ENCODE measurements at places on chromosomes 6 and 20.
A peak's percentile ranks its signal among the peaks of the same experiment; 100 is the strongest.

- no peaks in the 10 kb centered on the region for H3K36me3 ChIP-seq
- H3K27me3 ChIP-seq, result no peaks in the 10 kb centered on the region
- peak overlapping the region; percentile 84 for H3K27ac ChIP-seq
- no peak overlapping the region for H3K4me3 ChIP-seq
Measured at GRCh38 chr6:52566201-52566600, 10.7 kb downstream of the TRAM2 start.

DNA sequence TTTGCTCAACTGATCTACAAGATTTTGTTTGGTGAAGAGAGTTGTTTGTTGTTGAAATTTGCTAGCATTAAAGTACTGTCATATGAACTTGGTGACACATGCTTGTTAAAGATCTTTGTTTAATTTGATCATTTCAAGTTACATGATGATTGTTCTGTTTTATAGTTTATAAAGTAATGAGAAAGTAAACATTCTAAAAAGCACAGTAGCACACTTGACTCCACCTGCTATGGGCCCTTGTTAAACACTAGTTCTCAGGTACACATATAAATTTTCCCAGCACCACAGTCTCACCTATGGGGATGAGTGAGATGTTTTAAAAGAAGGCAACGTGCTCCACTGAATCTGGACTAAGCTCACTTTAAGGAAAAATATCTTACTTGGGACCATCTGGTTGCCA lies 14.1 kb downstream of the MCHR2 start:
- no peaks in the 10 kb centered on the region for H3K27me3 ChIP-seq
- no peaks in the 10 kb centered on the region for H3K36me3 ChIP-seq
- no peak for DNase-seq
- H3K4me3 ChIP-seq, result no peak overlapping the region
- H3K27ac ChIP-seq, result no peak overlapping the region

GRCh38 chr6:102520966-102521365 lies 1127.5 kb downstream of the GRIK2 start:
- H3K36me3 ChIP-seq, result no peaks in the 10 kb centered on the region
- no peak overlapping the region for H3K4me3 ChIP-seq
- no peaks in the 10 kb centered on the region for H3K4me1 ChIP-seq
- H3K27ac ChIP-seq, result no peak overlapping the region
- no peak for DNase-seq
- H3K27me3 ChIP-seq, result no peaks in the 10 kb centered on the region

DNA sequence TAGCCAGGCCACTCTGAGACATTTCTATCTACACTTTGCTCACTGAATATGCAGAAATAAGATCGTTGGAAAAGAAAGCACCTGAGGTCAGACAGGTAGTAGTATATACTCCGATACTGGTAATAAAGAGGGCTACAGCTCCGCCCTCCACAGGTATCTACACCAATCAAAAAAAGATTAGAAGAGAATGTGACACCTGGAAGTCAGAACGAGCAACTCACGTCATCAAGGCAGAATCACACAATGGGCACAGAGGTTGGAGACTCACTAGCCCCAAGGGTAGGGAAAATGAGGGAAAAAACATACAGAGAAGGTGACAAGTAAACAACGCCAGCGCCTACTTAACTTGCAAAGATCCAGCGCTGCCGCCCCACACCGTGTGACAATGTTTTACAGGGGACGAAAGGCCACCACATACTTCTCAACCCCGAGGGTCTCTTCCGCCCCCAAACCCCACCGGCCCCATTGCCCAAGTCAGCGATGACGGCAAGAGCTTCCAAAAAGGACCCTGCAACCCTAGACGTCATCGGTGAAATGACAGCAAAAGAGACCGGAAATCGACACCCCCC lies 653 bp downstream of the LMBRD1 start:
- H3K27ac ChIP-seq, result peak overlapping the region; percentile 97
- H3K4me3 ChIP-seq, result peak overlapping the region; percentile 82
- no peaks in the 10 kb centered on the region for H3K27me3 ChIP-seq
- DNase-seq, result no peak

DNA sequence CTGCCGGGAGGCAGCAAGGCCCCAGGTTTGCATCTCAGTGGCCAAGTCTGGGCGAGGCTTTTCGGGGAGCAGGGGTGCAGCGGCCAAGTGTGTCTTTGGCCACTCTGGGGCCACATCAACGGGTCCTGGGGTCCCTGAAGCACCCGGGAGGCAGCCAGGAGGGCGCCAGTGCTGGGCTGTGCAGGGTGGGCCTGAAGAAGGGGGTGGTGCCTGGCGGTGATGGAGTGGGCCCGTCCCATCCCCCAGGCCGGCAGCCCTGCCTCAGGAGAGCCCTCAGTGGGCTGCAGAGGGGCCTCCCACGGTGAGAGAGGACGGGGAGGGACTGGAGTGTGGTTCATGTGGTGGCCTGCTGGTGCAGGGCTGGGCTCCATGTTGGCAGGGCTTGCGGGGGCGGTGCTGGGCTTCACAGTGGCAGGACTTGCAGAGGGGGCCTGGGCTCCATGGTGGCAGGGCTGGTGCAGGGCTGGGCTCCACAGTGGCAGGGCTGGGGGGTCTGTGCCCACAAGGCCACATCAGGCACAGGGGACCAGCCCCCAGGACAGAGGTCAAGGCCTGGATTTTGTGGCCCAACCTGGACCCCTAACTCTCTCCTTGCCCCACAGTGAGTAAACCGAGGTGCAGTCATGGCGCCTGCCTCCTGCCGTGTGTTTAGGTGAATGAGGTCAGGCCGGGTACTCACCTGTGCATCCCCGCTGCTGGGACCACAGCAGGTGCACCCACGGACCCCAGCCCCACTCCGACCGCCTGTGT lies 10.5 kb upstream of the BHLHE23 start:
- DNase-seq, result no peak
- no peaks in the 10 kb centered on the region for H3K36me3 ChIP-seq
- H3K4me3 ChIP-seq, result no peak overlapping the region
- no peaks in the 10 kb centered on the region for H3K4me1 ChIP-seq
- H3K27ac ChIP-seq, result no peak overlapping the region

DNA sequence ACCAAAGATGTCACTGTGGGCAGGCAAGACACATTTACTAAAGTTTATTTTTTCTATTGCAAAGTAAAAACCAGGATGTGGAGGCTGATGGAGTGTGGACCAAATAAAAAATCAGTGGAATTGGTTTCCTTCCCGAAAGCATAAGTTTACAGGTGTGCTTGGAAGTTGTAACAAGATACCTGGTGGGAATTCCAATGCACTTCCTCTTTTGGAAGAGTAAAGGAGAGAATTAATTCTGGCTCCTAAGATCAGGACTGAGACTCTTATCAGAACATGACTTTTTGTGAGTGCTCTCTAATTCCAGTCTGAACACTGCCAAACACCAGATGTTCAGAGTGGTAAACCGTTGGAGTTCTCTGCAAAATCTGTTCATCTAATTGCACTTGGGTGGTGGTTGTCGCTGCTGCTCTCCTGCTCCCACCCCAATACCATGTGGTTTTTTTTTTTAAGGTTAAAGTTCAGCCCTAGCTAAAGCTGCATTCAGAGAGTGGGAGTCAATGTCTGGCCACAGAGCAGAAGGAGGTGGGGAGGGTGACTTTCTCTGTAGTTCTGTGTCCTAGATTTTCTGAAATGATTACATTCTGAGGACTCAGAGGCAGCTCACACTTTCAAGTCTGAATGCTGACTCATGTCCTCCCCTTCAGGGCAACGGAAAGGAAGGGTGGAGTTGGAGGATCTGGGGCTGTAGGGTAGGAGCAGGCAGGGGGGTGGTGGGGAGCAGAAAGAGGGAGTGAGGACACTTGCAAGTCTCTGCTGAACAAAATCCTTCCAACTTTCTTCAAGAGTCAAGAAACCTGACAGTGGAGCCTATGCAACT lies 275.8 kb upstream of the PRDM1 start:
- DNase-seq, result peak; percentile 12
- no peaks in the 10 kb centered on the region for H3K27me3 ChIP-seq
- peaks cover 3% of the 10 kb centered on the region for H3K4me1 ChIP-seq
- no peak overlapping the region for H3K4me3 ChIP-seq
- no peak overlapping the region for H3K27ac ChIP-seq

GRCh38 chr20:826695-827323 lies 6.7 kb upstream of the FAM110A start:
- H3K27me3 ChIP-seq, result no peaks in the 10 kb centered on the region
- no peaks in the 10 kb centered on the region for H3K36me3 ChIP-seq
- no peak overlapping the region for H3K27ac ChIP-seq
- H3K4me1 ChIP-seq, result no peaks in the 10 kb centered on the region

DNA sequence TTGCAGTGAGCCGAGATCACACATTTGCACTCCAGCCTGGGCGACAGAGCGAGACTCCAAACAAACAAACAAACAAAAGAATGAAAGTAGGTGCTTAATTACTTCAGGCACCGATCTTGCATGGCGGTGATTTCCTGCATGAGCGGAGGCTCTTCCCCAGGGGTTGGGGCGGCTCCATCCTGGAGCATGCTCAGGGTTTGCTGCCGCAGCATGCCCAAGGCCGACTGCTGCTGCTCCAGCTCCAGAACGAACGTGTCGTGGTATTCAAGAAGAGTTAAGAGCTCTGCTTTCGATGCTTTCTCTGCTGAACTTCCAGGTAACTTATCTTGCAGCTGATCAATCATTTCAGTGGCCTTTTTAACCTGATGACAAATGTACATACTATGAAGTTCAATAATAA lies 313.8 kb downstream of the SYNE1 start:
- peaks cover 3% of the 10 kb centered on the region for H3K4me1 ChIP-seq
- H3K27ac ChIP-seq, result no peak overlapping the region
- no peak overlapping the region for H3K4me3 ChIP-seq
- H3K36me3 ChIP-seq, result peaks cover 42% of the 10 kb centered on the region
- no peaks in the 10 kb centered on the region for H3K27me3 ChIP-seq

GRCh38 chr20:39785252-39785917 lies 823.2 kb downstream of the DHX35 start:
- peaks cover 19% of the 10 kb centered on the region for H3K4me1 ChIP-seq
- H3K27ac ChIP-seq, result peak overlapping the region; percentile 54
- H3K4me3 ChIP-seq, result no peak overlapping the region
- no peak for DNase-seq
- H3K27me3 ChIP-seq, result no peaks in the 10 kb centered on the region
- H3K36me3 ChIP-seq, result no peaks in the 10 kb centered on the region

- no peaks in the 10 kb centered on the region for H3K27me3 ChIP-seq
- H3K36me3 ChIP-seq, result no peaks in the 10 kb centered on the region
- peak overlapping the region; percentile 96 for H3K27ac ChIP-seq
- no peak for DNase-seq
- peaks cover 77% of the 10 kb centered on the region for H3K4me1 ChIP-seq
Measured at GRCh38 chr6:118319894-118320649, 228.0 kb upstream of the PLN start.

GRCh38 chr20:9255171-9255570 lies 186.3 kb downstream of the PLCB4 start:
- no peak for DNase-seq
- H3K27ac ChIP-seq, result no peak overlapping the region
- no peaks in the 10 kb centered on the region for H3K36me3 ChIP-seq
- no peak overlapping the region for H3K4me3 ChIP-seq
- no peaks in the 10 kb centered on the region for H3K27me3 ChIP-seq

GRCh38 chr6:107794771-107795170 lies 29.3 kb downstream of the SCML4 start:
- no peaks in the 10 kb centered on the region for H3K27me3 ChIP-seq
- H3K4me3 ChIP-seq, result no peak overlapping the region
- no peaks in the 10 kb centered on the region for H3K4me1 ChIP-seq
- DNase-seq, result no peak

DNA sequence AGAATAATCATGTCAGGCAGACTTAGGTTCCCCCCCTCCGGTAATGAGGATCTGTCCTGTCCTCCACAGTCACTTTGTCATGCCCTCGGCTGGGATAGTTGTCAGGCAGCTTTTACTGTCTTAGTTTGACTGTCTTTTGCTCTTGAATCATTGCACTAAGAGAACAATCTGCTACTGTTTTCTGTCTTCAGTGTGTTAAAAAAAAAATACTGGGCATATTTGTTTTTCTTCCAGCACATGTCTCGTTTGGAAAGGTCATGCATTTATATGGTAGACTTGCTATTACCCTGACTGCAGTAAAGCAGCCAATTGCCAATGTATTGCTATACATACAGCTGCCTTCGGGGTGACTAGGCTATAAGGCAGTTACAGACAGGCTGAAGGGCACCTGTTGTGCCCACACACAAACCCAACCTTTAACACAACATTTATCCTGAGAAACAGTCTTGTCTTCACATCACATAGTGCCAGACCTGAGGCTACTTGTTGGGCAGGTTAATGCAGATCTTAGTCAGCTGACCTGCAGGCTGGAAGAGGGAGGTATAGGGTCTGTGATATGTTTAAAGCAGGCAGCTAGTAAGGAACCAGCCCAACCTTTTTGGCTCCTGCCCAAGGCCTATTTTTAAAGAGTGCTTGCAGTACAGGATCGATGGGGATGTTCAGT lies 26.7 kb downstream of the ARFGEF3 start:
- H3K4me1 ChIP-seq, result no peaks in the 10 kb centered on the region
- H3K4me3 ChIP-seq, result no peak overlapping the region
- no peak for DNase-seq
- no peaks in the 10 kb centered on the region for H3K36me3 ChIP-seq
- no peak overlapping the region for H3K27ac ChIP-seq

DNA sequence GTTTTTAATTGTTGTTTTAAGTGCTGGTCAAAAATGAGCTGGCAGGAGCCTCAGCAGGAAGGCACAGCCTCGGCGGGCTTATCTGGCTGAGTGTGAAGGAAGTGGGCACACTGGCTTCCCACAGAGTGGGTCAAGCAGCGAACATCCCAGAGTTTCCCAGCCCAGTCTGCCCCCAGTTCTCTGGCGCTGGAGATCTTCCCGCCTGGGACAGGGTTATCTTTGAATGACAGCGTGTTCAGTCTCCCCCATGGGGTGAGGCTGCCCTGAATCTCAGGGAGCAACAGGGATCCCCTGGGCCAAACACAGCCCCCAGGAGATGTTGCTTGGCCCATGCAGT lies 122.2 kb upstream of the PTPN1 start:
- H3K4me1 ChIP-seq, result peaks cover 55% of the 10 kb centered on the region
- no peak overlapping the region for H3K4me3 ChIP-seq
- H3K27ac ChIP-seq, result peak overlapping the region; percentile 87
- DNase-seq, result no peak

GRCh38 chr20:47035026-47035590 lies 140.5 kb downstream of the EYA2 start:
- no peak overlapping the region for H3K27ac ChIP-seq
- peaks cover 5% of the 10 kb centered on the region for H3K4me1 ChIP-seq
- no peaks in the 10 kb centered on the region for H3K27me3 ChIP-seq
- no peak for DNase-seq

GRCh38 chr6:29702519-29703103 lies 20.6 kb upstream of the HLA-F start:
- no peaks in the 10 kb centered on the region for H3K27me3 ChIP-seq
- H3K4me3 ChIP-seq, result no peak overlapping the region
- H3K27ac ChIP-seq, result no peak overlapping the region
- DNase-seq, result no peak
- no peaks in the 10 kb centered on the region for H3K4me1 ChIP-seq

DNA sequence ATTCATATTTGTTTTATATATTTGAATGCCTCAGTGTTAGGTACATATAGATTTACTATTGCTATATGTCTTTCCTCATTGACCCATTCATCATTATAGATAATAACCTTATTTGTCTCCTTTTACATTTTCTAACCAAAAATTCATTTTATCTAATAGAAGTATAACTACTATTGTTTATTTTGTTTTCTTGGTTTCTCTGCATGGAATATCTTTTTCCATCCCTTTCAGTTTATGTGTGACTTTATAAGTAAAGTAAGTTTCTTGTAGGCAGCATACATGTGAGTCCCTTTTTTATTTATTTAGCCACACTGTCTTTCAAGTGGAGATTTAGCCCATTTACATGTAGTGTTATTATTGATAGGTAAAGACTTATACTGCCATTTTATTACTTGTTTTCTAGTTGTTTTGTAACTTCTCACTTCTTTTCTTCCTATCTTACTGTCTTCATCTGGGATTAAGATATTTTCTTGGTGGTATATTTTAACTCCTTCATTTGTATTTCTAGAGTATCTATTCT lies 572.0 kb upstream of the MAN1A1 start:
- H3K36me3 ChIP-seq, result no peaks in the 10 kb centered on the region
- no peaks in the 10 kb centered on the region for H3K4me1 ChIP-seq
- H3K27ac ChIP-seq, result no peak overlapping the region
- no peak overlapping the region for H3K4me3 ChIP-seq

All from thoracic aorta (tissue), 2 donors.